ENCODE measurements at places on chromosomes 3 and 15.

DNA sequence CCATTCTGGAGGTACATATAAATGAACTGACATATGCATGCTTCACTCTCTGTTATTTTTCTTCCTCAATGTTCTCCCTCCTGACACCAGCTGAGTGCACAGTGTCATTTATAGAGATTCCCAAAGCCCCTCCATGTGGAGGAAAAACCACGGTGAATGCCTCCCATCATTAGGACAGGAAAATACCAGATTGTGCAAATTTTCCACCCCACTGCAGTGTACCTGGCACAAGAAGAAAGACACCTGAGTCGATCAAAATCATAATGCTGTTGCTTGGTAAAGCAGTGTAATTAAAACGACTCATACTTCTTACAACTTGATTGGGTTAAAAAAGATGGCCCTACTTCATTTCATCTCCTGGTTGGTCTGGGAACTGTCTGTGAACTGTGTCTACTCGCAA lies 290.6 kb downstream of the IL5RA start:
- no peak for DNase-seq

- DNase-seq, result no peak
These were observed 50.5 kb downstream of the TNFAIP8L3 start for GRCh38 chr15:51044037-51044727.

- DNase-seq, result no peak
These were observed 775 bp downstream of the TTC21A start for GRCh38 chr3:39108200-39108710.

- no peak for DNase-seq
These were observed 8.3 kb downstream of the DAPK2 start for GRCh38 chr15:64037966-64038365.

DNA sequence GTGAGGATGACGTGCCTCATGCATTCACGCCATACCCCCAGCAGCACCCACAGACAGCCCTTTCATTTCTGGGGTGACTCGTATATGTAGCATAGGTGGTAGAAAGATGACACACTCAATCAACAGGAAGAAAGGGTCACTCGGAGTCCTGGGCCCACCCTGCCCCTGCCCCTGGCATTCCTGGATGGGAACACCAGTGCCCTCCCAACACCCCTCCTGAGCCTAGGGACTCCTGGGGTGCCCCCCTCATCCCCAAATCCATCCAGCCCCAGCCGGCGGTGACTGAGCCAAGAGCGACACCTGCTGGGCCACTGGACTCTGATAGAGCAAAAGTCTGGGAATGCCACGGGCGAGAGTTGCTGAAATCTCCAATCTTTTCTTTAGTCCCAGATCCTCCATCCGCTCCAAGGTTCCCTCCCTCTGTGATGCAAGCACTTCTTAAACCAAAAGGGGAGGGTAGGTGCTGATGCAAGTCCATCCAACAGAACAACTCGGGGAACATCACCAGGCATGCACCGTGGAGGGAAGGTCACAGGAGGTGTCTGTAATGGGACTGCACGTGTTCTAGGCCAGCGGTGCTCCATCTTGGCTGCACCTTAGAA lies 31.1 kb downstream of the ACAN start:
- DNase-seq, result peak; percentile 70

DNA sequence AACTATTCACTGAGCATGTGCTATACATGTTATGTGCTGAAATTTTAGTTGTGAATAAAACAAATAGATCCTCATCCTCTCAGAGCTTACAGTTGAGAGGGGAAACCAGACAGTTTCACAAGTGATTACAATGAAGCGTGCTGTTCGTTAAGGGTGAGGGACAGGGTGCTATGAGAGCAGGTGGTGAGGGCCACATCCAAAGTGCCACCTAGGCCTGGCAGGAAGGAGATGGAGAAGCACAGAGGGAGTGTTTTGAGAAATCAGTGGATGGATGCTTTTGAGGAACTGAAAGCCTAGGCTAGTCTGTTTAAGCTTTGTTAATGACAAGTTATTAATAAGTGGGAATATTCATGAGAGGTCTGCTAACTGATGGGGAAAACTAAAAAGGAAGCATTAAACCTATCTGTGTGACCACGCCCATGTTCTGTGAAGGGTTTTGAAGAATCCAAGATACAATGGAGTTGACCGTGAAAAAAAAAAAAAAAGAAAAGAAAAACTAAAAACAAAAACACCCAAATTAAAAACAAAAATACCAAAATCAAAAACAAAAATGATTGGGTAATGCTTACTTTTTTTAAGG lies 7.3 kb downstream of the MCTP2 start:
- DNase-seq, result no peak

- no peak for DNase-seq
These were observed 246.2 kb upstream of the TBL1XR1 start for GRCh38 chr3:177443469-177443868.

- DNase-seq, result peak; percentile 63
These were observed 10.1 kb downstream of the BCL2L10 start for GRCh38 chr15:52102463-52102862.

DNA sequence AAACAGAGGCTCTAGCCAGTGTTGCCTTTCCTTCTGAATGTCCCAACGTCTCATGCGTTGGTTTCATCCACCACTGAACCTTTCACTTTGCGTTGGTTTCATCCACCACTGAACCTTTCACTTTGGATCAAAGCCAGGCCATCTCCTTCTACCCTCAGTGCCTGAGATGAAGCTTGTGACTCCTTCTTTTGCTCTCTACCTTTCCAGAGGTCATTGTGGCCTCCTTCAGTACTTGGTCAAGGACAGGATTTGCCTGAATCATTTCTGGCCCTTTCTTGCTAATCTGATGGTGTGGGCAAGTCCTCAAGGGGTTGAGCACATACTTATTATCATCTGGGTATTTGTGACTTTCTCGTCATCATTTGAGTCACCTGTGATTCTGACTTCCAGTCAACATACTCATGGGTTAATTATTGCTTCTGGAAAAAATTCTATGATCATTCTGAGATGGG lies 50.0 kb downstream of the SELENOT start:
- DNase-seq, result no peak

- DNase-seq, result peak; percentile 86
These were observed 29.6 kb downstream of the PSTPIP1 start for GRCh38 chr15:77024273-77025082.

DNA sequence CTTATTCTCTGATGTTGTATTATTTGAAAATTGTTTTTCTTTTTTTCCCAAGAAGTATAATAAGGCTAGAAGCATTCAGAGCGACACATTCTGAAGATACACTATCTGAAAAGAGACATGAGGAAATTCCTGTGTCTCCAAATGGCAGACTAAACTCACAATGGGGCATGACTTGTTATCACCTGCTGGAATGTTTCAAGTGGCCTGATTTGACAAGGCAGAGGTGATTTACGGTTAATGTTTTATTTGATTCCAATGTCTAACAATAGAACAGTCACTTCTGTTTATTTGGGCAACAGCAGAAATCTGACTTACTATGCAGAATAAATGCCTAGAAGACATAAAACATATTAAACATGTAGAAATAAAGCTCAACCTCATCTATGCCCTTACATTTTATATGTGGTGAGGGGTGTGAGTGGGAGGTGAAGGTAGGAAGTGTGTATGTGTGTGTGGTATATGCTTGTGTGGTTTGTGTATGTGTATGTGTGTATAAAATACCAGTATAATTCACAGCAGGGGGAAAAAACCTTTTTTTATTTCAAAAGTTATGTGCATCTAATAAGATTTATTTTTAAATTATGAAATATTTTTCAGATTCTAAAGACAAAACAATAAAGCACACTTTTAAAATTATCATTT lies 1051.7 kb downstream of the ROBO2 start:
- DNase-seq, result no peak

DNA sequence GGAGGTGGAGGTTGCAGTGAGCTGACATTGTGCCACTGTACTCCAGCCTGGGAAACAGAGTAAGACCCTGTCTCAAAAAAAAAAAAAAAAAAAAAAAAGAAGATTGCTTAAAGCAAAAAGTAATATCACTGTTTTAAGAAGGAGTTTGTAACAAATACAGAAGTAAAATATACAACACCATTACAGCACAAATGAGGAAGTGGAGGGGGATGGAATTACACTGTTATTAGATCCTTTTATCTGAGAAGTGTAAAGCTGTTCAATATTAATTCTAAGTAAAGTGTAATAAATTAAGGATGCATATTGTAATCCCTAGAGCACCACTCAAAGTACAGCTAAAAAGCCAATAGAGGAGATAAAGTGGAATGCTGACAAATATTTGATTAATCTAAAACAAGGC lies 47.0 kb upstream of the SNRPA1 start:
- no peak for DNase-seq

- DNase-seq, result no peak
These were observed 249.3 kb upstream of the TGFBR2 start for GRCh38 chr3:30356866-30357753.

GRCh38 chr15:55230051-55230670 lies 33.4 kb upstream of the RSL24D1 start:
- no peak for DNase-seq

GRCh38 chr3:57060089-57060821 lies at the start of gene SPATA12:
TSS of gene SPATA12 (plus strand) at chr3:57060664. CDS start at chr3:57073695, 13,031 bp downstream.
- DNase-seq, result peak; percentile 97

GRCh38 chr3:182892226-182892625 lies 88.1 kb downstream of the DCUN1D1 start:
- DNase-seq, result no peak

GRCh38 chr3:172036541-172037215 lies 2.7 kb upstream of the FNDC3B start:
- DNase-seq, result no peak

DNA sequence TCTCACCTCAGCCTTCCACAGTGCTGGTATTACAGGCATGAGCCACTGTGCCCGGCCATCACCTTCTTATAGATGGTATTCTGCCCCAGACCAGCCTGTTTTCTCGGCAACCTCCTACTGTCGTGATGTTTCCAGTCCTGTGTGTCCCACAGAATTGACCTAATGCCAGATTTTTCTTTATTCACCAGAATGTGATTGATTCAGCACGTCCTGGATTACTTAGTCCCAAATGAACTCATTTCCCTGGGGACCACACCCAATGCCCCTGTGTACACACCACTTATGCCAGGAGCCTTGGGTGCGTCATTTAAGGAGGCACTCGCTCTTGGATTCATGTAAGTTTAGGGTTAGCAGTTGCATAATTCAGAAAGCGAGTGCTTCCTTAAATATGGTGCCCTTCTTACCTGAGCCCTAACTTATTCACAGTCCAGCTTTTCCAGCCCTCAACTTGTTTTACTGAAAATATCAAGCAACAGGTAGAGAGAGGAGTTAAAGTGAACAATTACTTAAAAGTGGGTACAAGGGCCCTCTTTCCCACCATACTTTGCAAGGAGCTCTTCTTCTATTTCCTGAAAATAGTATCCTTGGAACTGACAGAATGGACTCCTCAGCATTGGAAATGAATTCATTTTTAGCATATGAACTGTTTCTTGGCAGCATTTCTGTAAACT lies 64.6 kb upstream of the UBE2E1 start:
- DNase-seq, result no peak

DNA sequence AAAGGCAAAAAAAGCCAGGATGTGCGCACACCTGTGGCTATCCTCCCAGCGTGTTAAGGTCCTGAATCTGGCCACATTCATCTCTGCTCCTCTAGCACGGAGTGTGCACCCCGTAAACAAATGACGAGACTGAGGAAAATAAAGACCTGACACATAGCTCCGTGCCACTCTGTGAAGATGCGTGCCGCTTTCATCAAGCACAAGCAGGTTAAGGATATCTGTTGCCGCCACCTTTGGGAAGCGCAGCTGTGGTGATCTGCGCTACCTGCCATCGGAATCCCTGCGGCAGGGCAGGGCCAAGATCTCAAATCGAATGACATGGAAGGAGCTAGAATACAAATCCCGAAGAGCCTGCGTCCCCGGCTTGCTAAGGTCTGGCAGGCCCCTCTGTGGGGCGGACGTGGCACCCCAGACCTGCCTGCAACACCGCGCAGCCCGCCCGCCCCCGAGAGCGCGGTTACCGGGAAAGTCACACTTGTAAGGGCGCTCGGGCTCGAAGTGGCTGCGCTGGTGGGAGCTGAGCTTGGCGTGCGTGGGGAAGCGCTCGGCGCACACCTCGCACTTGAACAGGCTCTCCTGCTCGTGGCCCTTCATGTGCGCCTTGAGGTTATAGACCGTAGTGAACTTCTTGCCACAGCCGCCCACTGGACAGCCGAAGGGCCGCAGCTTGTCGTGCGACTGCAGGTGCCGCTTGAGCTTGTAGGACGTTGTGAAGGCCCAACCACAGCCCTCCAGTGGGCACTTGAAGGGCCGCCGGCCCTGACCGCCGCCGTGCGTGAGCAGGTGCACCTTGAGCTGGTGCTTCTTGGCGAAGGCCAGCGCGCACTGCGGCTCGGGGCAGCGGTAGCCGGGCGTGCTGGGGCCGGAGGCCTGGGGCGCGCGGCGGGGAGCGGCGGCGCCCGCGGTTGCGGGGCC lies 936 bp downstream of the ZXDC start:
- peak; percentile 40 for DNase-seq

DNA sequence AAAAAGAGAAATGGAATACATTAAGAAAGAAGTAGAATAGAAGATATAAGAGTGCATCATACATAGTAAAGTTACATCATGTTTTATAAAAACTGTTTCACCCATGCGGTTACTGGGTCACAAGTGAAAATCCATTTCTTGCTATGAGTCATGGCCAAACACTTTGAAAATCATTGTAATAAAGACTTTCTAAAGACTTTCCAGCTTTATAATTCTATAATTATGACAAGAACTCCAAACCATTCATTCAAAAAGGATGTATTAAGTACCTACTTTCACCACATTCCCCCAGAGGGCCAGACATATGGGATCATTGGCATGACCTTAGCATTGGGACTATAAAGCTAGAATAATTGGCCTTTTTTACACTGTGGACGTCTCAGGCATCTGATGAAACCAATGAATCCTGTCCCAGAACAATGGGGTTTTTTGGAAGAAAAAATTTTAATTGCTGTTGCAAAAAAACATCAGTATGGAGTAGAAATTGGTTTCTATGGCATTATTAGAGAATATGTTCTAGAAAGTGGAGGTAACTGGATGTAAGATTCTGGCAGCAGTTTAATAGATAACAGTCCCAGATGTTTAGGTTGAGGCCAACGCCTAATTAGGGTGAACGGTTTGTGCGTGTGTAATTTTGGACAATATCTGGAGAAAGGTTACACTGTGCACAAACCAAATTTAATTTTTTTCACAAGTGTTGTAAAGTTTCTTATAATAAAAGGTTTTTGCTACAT lies 3.3 kb upstream of the SKIC8 start:
- DNase-seq, result peak; percentile 54

- DNase-seq, result peak; percentile 5
These were observed 26.6 kb downstream of the ACSBG1 start for GRCh38 chr15:78207641-78208340.

DNA sequence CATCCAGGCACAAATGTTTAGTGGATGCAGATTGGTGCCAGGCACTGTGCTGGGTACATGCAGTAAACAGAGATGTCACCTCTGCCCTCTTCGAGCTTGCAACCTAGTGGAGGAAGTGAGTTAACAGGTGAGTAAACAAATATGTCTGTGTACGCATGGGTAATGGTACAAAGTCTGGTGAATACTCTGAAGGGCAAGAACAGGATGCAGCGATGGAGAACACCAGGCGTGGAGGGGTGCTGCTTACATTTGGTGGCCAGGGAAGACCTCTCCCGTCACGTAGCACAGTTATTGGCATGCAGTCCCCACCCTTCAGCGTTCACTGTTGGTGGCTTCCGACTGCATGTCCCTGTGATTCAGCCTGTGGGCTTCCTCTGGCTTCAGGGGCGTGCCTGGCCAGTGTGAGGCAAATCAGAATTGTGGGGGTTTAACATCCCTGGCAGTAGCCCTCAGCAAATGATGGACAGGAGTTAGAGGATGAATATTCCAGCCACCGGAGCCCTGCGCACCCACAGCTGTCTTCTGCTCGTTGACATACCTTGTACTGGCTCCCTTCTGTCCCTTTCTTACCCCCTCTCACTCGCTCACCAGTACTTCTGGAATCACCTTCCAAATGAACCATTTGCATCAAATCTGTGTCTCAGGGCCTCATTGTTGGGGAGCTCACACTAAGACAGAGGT lies 9.1 kb upstream of the HDAC11 start:
- no peak for DNase-seq

Data from AG20443 (cell line).